Endodermal cell (in vitro differentiated cells): ENCODE measurements at places on chromosomes 16 and 17. TPM values are rescaled to one million over a fixed set of nuclear protein-coding genes. Genes with fewer than 3 reads are reported as not detected.

DNA sequence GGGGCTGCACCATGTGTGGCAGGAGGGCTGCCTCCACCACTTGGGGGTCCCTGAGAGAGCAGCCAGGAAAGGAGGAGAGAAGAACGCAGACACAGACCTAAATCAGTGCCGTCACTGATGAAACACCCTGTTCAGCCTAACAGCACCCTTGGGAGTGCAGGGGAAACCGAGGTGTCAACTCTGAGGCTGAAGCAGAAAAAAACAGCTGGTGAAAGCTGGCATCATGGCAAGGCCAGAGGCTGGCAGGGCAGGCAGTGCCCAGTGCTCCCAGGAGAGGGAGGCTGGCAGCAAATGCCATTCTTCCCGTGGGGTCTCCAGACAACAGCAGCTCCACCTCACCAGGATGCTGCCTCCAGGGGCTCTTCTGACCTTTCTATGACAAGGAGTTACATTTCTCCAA is 23.1 kb downstream of the SPHK1 start:
- DNase-seq = no peak
- no peaks in the 10 kb centered on the region for H3K27me3 ChIP-seq
- no peaks in the 10 kb centered on the region for H3K4me1 ChIP-seq
- H3K27ac ChIP-seq = no peak overlapping the region
- H3K36me3 ChIP-seq = peaks cover 17% of the 10 kb centered on the region
- H3K4me3 ChIP-seq = no peak overlapping the region

- no peaks in the 10 kb centered on the region for H3K27me3 ChIP-seq
- no peak for DNase-seq
- H3K4me3 ChIP-seq = no peak overlapping the region
- H3K4me1 ChIP-seq = no peaks in the 10 kb centered on the region
Measured at GRCh38 chr16:74451951-74452758, 30.9 kb upstream of the CLEC18B start.

GRCh38 chr16:711548-712320 is 3.2 kb upstream of the METRN start:
- no peak overlapping the region for H3K27ac ChIP-seq
- peaks cover 4% of the 10 kb centered on the region for H3K4me1 ChIP-seq
- H3K27me3 ChIP-seq = peaks cover 73% of the 10 kb centered on the region
- H3K4me3 ChIP-seq = no peak overlapping the region
- DNase-seq = peak; percentile 94

DNA sequence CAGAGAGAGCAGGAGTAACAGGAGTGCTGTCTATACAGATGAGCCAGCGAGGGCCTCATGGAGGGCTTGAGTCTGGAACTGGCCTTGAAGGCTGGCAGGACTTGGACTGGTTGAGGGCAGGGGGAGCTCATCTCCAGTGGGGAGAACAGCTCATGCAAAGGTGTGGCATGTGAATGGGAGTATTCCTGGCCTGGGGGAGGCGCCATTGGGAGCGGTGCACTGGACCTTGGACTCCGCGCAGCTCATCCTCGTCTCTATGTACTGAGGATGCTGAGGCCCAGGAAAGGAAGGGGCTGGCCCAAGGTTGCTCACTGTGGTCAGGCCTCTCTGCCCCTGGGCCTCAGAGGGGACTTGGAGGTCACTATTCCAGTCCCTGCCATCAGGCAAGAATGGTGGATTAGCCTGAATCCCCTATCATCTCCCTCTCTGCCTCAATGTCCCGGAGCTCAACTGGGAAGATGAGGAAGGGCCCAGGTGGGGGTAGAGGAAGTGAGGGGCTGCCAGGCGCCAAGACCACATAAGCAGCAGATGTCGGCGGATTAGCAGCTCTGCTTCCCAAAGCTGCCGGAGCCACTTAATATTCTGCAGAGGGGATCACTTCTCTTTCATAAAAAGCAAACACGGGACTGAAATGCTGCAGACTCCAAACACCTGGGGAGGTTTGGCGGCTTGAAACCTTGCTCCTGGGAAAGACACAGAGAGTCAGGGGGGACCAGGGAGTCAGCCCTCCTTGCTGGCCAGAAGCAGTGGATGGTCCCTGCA is 88.9 kb downstream of the SDK2 start:
- no peak overlapping the region for H3K4me3 ChIP-seq
- H3K4me1 ChIP-seq = no peaks in the 10 kb centered on the region
- H3K36me3 ChIP-seq = no peaks in the 10 kb centered on the region
- no peaks in the 10 kb centered on the region for H3K27me3 ChIP-seq

DNA sequence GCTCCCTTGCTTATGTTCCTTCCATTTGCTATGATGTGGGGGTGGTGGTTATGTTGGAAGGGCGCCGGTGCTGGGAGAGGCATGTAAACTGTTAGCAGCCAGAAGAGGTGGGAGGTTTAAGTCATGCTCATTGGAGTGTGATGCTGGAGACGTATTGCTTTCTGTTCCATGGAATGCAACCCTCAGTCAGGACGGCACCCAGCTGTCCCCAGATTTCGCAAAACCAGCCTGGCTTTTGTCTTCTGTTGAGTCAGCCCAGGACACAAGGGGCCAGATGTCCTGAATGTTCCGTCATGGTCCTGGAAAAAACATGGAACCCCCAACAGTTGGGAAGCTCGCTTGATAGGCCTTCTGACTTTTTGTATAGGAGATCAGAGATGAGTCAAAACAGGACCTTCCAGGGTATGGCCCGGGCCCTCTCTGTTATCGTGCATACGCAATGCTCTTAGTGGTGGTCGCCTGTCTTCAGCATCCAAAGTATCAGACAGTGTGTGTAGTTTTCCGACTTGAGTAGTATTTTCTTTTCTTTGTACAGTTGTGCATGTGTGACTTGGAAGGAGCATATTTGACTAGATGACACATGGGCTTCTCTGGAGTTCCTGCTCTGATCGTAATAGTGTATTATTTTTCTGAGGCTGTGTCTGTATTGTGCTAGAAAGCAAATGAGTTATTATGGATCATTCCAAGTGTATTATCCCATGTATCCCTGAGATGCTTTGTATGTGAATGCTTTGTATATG is 201.9 kb downstream of the SNX29 start:
- no peaks in the 10 kb centered on the region for H3K27me3 ChIP-seq
- H3K27ac ChIP-seq = no peak overlapping the region
- no peaks in the 10 kb centered on the region for H3K36me3 ChIP-seq
- no peak overlapping the region for H3K4me3 ChIP-seq
- DNase-seq = no peak

The IGFBP4 gene
- 63.2 to 72.8 TPM (median 69.0 TPM) in 3 replicates for total RNA-seq

DNA sequence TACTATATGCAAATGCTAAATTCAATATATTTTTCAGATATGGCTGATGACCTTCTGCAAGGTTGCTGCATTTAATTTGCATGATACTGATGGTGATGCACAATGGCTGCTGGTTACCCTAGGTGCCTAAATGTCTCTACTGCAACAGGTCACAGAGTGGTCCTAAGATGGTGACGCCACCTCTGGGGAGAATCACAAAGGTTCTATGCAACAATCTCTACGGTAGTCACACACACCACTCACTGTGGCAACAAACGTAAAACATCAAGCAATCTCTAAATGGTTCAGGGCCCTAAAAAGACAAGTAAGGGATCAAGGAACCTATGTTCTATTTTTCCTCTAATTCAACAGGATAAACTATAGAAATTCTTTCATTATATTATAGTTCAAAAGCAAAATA is 293.3 kb downstream of the CEP112 start:
- no peaks in the 10 kb centered on the region for H3K27me3 ChIP-seq
- H3K27ac ChIP-seq = no peak overlapping the region
- no peak for DNase-seq
- peaks cover 4% of the 10 kb centered on the region for H3K4me1 ChIP-seq
- no peaks in the 10 kb centered on the region for H3K36me3 ChIP-seq
- no peak overlapping the region for H3K4me3 ChIP-seq

The CLEC3A gene
- total RNA-seq = not detected in 3 replicates
